GM12865 (cell line): ENCODE measurements at places on chromosomes 1 and 21.
A peak's percentile ranks its signal among the peaks of the same experiment; 100 is the strongest.

GRCh38 chr1:174990382-174990999 lies 9.3 kb upstream of the CACYBP start:
- peak; percentile 48 for DNase-seq

GRCh38 chr1:63010913-63011660 lies 227.2 kb downstream of the ATG4C start:
- DNase-seq = no peak

GRCh38 chr1:162070825-162071224 lies 1.3 kb downstream of the NOS1AP start:
- DNase-seq = no peak

- peak; percentile 65 for DNase-seq
Observed at GRCh38 chr1:166169182-166169581, 2.4 kb upstream of the FAM78B start.

DNA sequence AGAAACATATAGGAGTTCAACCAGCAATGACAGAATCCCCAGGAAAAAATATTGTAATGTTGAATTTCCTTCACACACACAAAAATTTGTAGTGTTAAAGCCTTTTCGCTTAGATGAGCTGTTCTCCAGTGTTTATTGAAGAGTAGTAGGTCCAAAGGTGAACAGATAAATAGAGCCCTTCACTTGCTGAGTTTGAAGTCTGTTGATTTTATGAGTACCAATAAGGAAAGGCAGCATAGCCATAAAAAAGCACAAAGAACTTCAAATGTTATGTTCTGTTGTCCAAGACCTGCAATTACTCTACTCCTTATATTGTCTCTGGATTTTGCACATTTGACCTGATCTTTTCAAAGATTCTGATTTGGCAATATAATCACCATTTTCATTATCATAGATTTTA lies 362.7 kb upstream of the B3GALT2 start:
- no peak for DNase-seq

DNA sequence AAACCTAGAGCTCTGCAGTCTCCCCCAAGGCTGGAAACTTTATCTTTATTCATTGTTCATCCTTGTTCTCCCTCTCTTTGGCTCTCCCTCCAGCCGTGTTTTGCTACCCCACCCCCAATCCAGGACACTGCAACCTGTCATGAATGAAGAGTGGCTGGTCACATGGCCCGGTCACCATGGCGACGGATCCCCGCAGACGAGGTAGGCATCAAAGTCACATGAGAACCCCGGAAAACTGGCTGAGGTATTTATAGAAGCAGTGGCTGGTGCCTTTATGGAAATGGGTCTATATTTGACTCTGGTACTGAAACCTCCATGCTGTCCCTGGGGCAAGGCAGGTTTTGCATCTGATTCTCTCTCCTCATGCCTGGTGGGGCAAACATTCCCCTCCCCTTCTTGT lies 13.4 kb upstream of the SLC6A17 start:
- peak; percentile 22 for DNase-seq

DNA sequence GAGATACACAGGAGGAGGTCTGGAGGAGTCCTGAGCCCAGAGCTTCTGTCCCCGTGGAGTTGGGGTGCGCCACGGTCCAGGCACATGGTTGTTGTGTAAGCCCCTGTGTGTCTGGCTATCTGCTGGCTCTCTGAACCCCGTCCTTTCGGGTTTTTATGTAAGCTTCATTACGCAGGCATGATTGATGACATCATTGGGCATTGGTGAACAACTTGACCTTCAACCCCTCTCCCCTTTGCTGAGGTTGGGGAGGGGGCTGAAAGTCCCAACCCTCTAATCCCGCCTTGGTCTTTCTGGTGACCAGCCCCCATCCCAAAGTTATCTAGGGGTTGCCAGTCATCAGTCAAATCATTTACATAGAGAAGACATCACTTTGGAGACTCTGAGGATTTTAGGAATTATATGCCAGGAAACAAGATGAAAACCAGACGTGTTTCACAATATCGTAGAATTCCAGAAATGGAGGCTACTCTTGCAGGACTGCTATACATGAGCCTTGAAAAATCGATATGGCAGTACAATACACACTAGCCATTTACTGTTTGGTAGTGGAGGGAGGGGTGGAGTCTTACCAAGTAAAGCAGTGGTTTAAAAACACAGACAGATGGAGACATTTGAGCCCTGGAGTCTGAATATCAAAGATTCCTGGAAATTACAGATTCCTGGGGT lies 69.8 kb upstream of the SCAF4 start:
- DNase-seq = no peak

GRCh38 chr1:115336741-115337140 lies 1.3 kb downstream of the NGF start:
- no peak for DNase-seq

- DNase-seq = peak; percentile 73
Observed at GRCh38 chr1:113784104-113784779, 25.0 kb upstream of the PHTF1 start.
